Stimulated activated CD4-positive, alpha-beta T cell treated with anti-CD3 and anti-CD28 coated beads, Interleukin-4, amount 100 ng/mL, for 4 hours (primary cell): ENCODE measurements at places on chromosomes 7 and 10.

GRCh38 chr7:151865070-151865670, 11.7 kb downstream of the PRKAG2 start:
- no peak for DNase-seq

DNA sequence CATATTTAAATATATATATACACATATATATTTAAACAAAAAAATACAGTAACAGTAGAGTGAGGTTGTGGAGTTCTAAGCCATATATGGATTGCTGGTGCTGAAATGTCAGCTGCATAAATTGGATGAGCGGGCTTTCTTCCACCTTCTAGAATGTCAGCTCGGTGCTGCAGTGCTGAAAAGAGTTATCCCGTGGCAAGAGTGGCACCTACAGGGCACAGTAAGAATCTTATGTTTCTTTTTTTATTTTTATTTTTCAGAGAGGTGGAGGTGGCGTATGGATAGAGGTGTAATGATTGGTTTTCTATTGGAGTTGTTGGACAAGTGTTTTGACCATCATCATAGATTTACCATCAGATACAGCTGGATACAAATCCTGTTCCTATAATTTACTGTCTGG, 86.2 kb upstream of the DYNC1I1 start:
- DNase-seq: no peak

GRCh38 chr7:1021366-1021765, 23.0 kb upstream of the GPR146 start:
- no peak for DNase-seq

DNA sequence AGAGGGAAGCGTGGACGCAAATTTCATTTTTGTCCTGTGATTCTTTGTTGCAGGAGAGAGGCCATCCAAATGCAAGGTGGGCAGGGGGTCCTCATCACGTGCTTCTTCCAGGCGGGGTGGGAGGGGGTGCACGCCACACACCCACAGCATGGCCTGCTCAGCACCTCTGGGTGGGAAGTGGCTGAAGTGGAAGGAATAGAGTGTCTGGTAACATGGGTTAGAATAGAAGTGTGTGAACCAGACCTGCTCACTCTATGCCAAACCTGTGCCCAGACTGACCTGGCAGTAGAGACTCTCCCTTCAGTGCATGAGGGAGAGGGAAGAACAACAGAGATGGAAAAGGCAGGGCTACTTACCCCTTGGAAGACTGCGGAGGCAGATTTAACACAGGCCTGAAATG, 21.7 kb downstream of the ZNF503 start:
- no peak for DNase-seq

- DNase-seq: no peak
Observed at GRCh38 chr10:35564341-35564968, 40.7 kb upstream of the GJD4 start.

DNA sequence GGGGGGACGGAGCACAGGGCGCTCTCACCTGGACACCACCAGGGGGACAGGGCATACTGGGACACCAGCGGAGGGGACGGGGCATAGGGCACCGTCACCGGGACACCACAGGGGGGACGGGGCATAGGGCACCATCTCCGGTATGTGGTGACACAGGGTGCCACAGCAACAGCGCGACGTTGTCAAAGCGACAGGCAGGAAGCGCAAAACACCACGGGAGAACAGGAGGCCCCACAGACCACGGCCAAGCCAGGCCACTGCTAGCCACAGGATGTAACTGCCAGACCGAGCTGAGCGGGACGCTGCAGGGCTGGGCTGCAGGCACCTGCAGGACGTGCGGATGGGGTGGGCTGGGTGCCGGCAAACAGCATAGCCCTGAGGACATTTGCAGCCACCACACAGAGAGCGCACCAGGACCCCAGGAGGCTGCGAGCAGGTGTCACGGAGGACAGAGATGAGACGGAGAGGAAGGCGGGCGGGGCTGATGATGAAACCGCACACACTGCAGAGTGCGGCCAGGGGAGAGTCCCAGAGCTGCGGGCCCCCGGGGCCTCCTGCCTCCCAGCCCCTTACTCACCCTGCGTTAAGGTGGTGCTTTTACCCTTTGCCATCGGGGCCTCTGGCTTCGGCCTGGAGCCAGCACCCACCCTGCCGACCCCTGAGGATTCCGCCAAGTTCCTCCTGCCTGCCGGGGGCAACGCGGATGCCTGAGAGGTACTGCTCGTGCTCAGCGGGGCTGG, 17.5 kb downstream of the MICALL2 start:
- no peak for DNase-seq

GRCh38 chr7:133941496-133941895, 185.6 kb upstream of the LRGUK start:
- no peak for DNase-seq

DNA sequence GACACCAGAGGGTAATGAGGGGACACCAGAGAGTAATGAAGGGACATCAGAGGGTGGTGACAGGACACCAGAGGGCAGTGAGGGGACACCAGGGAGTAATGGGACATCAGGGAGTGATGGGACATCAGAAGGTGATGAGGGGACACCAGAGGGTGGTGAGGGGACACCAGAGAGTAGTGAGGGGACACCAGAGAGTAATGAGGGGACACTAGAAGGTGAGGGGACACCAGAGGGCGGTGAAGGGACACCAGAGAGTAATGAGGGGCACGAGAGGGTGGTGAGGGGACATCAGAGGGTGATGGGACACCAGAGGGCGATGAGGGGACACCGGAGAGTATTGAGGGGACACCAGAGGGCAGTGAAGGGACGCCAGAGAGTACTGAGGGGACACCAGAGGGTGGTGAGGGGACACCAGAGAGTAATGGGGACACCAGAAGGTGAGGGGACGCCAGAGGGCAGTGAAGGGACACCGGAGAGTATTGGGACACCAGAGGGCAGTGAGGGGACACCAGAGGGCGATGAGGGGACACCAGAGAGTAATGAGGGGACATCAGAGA, 10.6 kb downstream of the NACAD start:
- no peak for DNase-seq
